ENCODE measurements at places on chromosomes 1 and 21. TPM values are rescaled to one million over a fixed set of nuclear protein-coding genes. Genes with fewer than 3 reads are reported as not detected.

DNA sequence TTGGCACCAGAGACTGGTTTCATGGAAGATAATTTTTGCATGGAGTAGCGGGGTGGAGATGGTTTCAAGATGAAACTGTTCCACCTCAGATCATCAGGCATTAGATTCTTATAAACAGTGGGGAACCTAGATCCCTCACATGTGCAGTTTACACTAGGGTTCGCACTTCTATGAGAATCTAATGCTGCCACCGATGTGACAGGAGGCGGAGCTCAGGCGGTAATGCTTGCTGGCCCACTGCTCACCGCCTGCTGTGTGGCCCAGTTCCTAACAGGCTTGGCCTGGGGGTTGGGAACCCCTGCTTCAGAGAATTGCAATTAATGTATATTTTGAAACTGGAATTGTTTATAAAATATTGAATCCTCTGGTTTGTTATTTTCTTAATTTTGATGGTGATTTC lies 92.1 kb downstream of the NRIP1 start:
- DNase-seq, result no peak

- DNase-seq, result no peak
These were observed 10.5 kb downstream of the FAAH start for GRCh38 chr1:46404482-46405196.

- DNase-seq, result no peak
These were observed 14.7 kb upstream of the SLC19A1 start for GRCh38 chr21:45556645-45557615.

- DNase-seq, result peak; percentile 67
These were observed 4.1 kb upstream of the NPPB start for GRCh38 chr1:11862890-11863289.

- no peak for DNase-seq
These were observed 755 bp downstream of the FBXO42 start for GRCh38 chr1:16351456-16351993.

- no peak for DNase-seq
These were observed 11.1 kb downstream of the ACOT11 start for GRCh38 chr1:54559111-54559548.

- DNase-seq, result no peak
These were observed 52.4 kb downstream of the TMEM53 start for GRCh38 chr1:44621841-44622286.

The AIRE gene
- not detected for total RNA-seq

The TNFRSF4 gene
- total RNA-seq, result 0.88 TPM

The CACNA1S gene
- not detected for total RNA-seq

The TFAP2E gene
- total RNA-seq, result not detected

The CFH gene
- 0.60 TPM for total RNA-seq

All from HT1080 (cell line).